ENCODE measurements at places on chromosomes 1 and 21.

DNA sequence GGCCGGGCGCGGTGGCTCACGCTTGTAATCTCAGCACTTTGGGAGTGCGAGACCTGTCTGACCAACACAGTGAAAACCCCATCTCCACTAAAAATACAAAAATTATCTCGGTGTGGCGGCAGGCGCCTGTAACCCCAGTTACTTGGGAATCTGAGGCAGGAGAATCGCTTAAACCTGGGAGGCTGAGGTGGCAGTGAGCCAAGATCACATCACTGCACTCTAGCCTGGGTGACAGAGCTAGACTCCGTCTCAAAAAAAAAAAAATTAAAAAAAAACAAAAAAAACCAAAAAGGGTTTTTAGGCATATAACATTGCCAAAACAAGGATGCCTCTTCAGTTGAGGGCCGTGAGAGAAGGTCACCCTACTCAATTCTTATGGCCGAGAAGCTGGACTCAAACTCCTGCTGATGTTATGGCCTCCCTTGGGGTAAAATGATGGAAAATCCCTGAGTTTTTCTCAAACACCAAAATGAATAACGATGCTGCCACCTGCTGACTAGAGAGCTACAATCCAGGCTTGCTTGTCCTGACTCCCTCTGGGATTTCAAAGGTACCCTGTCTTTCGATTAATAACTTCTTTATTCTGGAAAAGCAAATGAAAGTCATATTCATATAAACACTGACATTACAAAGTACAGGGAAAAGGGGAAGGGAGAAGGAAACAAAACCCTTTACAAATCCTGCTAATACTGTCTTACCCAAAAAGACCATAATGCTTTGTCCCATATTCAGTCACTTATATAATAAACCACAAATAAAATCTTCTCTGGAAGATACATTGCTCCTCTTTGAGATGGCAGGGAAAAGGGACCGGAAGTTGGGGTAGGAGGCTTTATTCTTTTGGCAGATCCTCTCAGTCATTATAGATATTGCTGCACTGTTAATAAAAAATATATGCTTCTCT is 10.7 kb downstream of the RAB42 start:
- DNase-seq: no peak

DNA sequence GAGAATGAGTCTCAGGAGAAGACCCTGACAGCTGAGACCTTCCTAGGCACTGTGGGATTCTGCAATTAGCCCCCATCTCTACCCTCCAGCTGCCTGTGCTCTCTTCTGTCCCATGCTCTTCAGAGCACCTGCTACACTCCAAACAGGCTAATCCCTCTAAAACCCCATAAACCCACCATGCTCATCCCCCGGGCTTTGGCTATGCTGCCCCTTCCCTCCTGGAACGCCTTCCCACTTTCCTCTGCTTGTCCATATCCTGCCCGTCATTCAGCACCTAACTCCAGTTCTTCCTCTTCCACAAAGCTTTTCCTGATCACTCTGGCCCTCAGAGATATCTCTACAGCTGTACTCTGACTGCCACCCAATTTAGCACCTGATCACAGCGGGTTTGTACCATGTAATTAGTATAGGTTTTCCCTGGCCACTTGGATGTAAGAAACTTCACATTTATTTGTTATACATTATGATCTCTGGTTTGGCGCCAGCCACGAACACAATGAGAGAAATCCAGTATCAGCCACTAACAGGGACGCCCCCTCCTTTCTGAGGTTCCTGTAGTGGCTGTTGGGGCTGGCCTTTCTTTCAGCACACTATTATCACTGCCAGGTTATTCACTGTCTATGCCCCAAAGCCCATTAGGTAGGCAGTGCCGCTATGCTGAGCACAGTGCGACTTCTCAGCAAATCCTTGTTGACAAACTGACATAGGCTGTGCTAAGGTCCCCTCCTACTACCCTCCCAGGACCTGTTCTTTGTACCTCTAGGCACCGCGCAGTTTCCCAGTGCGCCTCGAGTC is 45.1 kb downstream of the CDC7 start:
- DNase-seq: no peak

DNA sequence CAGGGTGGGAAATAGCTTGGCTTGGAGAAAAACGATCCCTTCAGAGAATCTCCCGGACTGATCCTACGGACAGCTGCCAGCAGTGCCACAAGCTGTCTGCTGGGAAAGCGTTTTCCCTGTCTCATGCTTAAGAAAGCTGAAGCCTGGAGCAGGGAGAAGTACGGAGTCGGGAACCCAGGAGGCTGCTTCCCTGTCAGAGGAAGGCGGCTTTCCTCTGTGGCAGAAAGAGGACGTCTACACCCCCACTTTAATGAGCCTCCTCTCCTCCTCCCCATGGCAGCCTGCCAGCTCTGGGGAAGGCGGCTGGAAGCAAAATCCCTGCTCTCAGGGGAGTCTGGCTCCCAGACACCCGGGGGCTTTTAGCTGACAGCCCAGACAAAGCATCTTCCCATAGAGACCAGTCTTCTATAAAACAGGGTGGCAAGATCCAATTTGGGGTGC is 7.3 kb downstream of the KIF21B start:
- no peak for DNase-seq

DNA sequence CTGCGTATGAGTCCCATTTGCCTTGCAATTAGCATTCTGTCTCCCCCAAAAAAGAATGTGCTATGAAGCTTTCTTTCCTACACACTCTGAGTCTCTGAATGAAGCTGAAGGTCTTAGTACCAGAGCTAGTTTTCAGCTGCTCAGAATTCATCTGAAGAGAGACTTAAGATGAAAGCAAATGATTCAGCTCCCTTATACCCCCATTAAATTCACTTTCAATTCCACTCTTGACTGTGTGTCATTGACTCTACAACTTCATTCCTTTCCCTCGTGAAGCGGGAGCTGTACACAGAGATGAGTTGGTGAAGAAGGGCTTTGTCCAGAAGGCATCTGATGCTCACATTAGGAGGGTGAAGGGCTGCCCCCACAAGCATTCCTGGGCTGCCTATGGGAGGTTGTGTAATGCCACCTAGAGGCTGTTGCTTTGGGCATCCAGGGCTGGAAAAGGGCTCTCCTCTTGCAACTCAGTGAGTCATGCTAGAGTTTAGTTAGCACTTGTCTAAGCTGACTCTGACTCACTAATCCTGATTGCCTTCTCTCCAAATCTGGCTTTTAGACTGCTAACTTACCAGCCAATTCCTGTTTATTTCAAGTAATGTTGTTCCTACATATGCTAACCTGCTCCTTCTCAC is 1.8 kb downstream of the SPRR1B start:
- no peak for DNase-seq

- DNase-seq: no peak
Observed at GRCh38 chr1:210455840-210456603, 127.3 kb downstream of the HHAT start.

- no peak for DNase-seq
Observed at GRCh38 chr1:85411567-85412305, 53.2 kb downstream of the DDAH1 start.

- DNase-seq: no peak
Observed at GRCh38 chr1:226657895-226658545, 81.1 kb downstream of the ITPKB start.

- no peak for DNase-seq
Observed at GRCh38 chr21:36688324-36688723, 10.6 kb upstream of the SIM2 start.

- no peak for DNase-seq
Observed at GRCh38 chr1:240496941-240497340, 115.0 kb downstream of the GREM2 start.

GRCh38 chr1:240663169-240663879 is 51.4 kb upstream of the GREM2 start:
- no peak for DNase-seq

DNA sequence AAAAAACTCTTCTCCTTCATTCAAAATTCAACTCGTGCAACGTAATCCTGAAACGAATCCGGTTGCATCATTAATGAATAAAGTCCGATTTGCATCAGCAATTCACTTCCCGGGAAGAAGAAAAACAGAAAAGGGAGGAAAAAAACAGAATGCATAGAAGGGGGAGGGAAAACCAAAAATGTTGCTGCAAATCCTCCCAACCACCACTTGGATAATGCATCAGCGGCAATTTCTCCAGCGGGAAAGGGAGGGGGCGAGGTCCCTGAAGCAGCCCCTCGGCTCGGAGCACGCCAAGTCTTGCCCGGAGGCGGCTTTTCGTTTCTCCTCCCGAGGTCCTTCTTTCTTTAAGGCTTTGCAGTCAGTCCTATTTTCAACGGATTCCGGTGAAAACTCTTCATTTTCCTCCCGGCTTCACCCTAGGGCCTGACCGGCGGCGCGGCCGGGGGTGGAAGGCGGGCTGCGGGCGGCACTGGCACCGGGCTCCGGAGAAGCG is 723 bp downstream of the CDC42BPA start:
- no peak for DNase-seq

GRCh38 chr1:216314379-216315095 is 108.7 kb downstream of the USH2A start:
- no peak for DNase-seq

GRCh38 chr1:184426278-184426674 is 39.4 kb downstream of the C1orf21 start:
- DNase-seq: no peak

DNA sequence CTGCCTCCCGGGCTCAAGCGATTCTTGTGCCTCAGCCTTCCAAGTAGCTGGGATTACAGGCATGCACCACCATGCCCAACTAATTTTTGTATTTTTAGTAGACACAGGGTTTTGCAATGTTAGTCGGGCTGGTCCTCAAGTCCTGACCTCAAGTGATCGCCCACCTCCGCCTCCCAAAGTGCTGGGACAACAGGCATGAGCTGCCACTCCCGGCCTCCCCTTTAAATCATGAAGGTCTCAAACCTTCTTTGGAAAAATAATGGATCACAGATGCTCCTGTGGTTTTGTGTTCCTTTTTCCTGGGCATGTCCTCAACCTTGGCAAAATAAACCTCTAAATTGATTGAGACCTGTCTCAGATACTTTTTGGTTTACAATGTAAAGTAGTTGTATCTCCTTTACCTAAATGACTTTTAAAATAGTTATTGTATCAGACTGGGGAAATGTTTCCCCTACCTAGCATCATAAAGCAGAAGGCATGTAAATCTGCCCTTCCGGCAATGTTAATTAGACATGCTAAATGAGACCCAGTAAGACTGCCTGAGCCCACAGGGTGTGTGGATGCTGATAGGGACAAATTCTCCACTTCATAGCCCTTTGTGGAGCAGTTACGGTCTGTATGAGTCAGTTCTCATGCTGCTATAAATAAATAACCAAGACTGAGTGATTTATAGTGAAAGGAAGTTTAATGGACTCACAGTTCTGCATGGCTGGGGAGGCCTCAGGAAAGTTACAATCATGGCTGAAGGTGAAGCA is 27.8 kb downstream of the CBR1 start:
- no peak for DNase-seq

- DNase-seq: no peak
Observed at GRCh38 chr1:33097137-33097611, 16.2 kb downstream of the AZIN2 start.

DNA sequence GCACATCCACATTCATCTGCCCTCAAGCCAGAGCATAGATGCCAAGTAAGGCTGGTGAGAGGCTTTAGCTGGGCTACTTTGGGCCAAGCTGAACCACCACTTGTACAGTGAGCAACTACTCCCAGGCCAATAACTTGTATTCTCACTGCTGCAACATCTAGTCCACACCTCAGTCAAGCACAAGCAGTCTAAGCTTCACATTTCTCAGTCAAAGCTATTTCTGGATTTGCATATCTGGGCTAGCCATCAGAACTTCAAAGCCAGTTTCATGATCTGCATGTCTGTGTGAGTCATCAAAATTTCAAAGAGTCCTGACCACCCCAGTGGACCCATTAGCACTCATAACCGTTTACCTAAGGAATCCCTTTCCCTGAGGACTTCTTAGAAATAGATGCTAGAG is 77.7 kb upstream of the DIRAS3 start:
- no peak for DNase-seq

DNA sequence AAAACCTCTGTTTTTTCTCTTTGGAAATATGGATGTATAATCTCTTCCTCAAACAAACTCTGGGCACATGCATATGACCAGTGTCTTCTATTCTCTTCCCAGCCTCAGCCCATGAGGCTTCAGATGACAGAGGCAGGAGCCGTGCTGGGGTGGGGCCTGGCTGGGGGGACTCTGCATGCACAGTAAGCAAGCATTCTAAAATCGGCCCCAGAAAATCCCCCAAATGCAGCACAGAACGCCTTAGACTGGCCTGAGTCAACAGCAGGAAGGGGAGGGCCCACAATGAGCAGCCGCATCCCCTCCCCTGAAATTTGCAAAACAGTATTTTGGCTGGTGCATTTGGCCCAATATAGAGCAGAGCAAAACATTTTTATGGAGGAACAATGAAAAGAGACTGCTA is 47.8 kb downstream of the ITPKB start:
- DNase-seq: peak; percentile 40

DNA sequence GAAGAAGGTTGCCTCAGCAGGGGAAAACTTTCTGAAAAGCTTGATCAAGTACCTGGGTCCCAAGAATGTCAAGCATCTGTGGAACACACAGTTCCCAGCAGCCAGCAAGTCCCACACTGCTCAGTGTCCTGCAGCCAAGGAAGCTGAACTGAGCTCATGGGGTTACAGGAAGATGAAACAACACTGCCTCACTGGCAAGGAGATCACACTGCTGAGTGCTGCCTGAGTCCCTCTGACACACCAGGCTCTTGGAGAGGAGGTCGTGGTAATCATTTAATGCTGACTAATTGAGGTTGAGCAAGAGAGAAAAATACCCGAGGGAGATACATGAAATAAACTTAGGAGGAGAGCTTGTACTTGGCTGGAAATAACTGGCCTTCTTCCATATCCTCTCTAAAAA is 75.2 kb downstream of the MPZL1 start:
- DNase-seq: no peak

DNA sequence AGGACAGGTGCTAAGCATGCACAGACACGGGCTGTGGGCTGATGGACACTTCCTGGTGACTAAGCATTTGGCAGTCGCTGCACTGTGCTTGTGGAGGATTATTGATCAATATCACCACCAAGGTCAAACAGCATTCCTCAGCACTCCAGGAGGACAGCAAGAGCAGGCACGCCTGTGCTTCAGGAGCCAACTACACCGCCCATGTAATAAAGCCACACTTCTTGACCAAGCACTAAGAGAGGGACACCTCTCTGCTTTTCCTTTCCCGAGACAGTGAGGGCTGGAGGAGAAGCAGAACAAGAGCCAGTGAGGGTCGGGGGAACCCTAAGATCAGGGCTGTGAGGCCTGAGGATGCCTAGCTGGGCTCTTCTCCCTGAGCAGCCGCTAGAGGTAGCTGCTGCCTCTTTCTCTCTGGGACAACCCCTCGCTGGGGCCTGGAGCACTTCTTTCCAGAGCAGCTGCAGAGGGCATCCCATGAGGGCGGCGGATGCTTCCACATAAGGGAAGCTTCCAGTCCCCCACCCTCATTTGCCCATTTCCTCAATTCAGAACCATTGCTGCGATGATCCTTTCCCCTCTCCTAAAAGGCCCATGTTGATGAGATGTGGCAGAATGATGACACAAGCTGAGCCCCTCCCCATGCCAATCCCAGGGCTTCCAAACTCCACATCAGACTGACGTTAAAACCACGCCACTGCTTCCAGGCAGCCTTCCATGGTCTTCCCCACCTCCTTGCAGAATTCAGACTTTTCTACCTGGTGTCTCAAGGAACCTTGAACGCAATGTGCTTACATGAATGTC is 19.1 kb downstream of the RAB7B start:
- no peak for DNase-seq

All from activated effector memory CD4-positive, alpha-beta T cell treated with Interleukin-2 at 50 U/mL for 16 hours (primary cell).